Upper lobe of left lung (tissue), 6 donors: ENCODE measurements at places on chromosomes 7 and 10.

- DNase-seq: no peak
Measured at GRCh38 chr10:79038841-79039201, 29.9 kb upstream of the ZMIZ1 start.

GRCh38 chr10:133445751-133446708 lies 7.7 kb upstream of the SCART1 start:
- DNase-seq: no peak

DNA sequence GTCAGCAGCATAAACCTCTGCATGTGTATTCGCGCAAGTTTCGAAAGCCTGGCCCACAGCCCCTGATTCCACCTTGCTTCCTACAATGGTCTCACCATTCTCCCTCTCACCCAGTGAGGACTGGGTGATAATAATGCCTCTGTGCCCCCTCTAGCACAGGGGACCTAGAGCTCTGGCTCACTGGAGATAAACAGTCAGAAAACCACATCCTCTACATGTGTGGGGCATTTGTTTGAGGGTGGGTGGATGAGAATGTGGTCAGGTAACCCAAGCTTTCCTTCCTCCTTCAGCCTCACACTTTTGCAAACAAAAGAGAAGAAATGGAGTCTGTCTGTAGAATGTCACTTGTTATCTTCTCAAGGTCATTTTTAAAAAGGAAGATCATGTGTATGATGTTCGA lies 373.5 kb downstream of the KCNMA1 start:
- DNase-seq: no peak

DNA sequence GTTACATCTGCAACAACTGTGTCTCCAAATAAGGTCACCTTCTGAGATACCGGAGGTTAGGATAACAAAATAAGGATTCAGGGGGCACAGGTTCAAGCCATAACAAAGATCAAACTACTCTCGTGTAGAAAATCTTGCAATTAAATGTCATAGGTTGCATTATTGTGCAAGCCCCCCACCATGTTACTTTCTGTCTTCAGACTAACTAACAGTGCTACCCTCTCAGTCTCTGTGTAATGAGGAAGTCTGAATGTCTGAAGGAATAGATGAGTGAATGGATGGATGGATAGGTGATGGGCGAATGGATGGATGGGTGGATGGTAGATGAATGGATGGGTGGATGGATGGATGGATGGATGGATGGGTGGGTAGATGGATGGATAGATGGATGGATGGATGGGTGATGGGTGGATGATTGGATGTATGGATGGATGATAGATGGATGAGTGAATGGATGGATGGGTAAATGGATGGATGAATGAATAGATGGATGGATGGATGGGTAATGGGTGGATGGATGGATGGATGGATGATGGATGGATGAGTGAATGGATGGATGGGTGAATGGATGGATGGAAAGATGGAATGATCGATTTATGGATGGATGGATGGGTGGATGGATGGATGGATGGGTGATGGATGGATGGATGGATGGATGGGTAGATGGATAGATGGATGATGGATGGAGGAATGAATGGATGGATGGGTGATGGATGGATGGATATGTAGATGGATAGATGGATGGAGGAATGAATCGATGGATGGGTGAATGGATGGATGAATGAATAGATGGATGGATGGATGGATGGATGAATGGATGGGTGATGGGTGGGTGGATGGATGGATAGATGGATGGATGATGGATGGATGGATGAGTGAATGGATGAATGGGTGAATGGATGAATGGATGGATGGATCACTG lies 557.3 kb upstream of the FOXK1 start:
- no peak for DNase-seq

DNA sequence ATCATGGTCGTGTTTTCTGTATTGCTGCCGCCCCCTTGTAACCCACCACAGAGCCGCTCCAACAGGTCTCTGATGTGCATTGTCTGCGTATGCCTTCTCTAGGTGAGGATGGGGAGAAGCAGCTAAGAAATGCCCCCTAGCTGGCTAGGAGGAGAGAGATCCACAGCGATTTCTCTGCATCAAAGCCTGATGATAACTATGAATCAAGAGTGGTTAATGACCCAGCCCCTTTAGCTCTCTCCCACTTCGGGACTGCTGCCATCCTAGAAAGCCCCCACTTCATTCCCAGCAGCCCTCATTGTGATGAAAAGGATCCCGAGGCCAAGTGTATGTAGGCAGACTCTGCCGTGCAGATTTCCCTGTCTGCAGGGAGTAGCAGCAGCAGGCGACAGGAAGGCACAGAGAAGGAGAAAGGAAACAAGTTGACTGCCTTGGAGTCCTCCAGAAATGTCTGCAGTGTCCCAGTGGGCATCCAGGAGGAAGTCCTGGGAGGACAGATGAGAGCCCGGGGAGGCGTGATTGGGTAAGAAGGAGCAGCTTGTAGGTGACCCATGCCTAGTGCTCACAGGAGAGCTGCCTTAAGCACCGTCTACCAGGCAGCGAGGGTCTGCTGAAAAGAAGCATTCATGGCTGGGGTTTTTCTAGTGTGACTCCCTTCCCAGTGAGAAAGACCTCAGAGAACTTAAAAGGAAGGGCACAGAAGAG lies 2.9 kb downstream of the PLXNA4 start:
- no peak for DNase-seq

DNA sequence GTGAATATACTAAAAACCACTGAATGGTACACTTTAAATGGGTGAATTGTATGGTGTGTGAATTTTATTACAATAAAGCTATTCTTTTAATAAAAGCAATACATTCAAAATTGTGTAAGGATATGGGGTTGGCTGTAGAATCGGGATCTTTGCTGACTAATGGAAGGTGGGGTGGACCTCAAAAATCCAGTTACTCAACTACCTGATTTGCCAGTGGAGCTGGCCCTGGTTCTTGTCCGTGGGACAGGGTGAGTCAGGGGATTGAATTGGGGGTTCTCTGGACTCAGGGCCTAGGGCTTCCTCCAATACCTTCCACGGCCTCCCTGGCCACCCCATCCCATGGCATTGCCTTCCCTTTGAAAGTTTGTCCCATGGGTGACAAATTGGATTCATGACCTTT lies 13.5 kb upstream of the RABGEF1 start:
- no peak for DNase-seq

DNA sequence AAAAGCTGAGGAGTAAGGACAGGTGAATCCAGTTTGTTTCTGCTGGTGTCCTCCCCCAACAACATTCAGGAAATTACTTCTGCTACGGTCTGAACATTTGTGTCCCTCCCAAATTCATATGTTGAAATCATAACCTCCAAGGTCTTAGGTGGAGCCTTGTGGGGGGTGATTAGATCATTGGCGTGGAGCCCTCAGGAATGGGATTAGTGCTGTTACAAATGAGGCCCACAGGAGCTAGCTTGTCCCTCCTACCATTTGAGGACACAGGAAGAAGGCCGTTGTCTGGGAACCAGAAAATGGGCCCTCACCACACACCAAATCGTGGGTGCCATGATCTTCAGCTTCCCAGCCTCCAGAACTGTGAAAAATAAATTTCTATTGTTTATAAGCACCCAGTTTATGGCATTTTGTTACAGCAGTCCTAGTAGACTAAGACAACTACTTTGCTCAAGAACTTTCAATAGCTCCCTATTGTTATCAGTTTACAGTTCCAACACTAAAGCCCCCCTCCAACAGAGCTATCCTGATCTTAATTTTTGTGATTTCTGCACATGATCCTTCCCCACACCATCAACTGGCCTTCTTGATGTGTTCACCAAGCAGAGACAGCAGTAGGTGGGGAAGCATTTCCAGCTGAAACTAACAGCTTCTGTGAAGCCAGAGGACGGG lies 2.1 kb upstream of the LRMDA start:
- no peak for DNase-seq

DNA sequence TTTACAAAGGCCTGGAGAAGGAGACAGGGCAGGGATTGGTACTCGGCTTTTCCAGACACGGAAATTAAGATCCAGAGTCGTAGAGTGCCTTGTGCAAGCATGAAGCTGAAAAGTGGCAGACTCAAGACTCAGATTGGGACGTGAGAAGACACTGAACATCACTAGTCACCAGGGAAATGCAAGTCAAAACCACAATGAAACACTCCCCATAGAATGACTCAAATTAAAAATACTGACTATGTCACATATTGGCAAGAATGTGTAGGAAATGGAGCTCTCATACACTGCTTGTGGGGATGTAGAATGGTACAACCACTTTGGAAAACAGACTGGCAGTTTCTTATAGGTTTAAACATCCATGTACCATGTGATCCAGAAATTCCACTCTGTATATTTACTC lies 472.0 kb downstream of the RPS24 start:
- DNase-seq: no peak

GRCh38 chr10:870564-871166 lies 60.8 kb downstream of the LARP4B start:
- peak; percentile 30 for DNase-seq

GRCh38 chr7:82665966-82666507 lies 222.5 kb upstream of the CACNA2D1 start:
- DNase-seq: no peak

- no peak for DNase-seq
Measured at GRCh38 chr7:16939161-16939560, 57.4 kb upstream of the AGR3 start.

GRCh38 chr10:78416031-78417011 lies 382.7 kb downstream of the RPS24 start:
- DNase-seq: no peak

DNA sequence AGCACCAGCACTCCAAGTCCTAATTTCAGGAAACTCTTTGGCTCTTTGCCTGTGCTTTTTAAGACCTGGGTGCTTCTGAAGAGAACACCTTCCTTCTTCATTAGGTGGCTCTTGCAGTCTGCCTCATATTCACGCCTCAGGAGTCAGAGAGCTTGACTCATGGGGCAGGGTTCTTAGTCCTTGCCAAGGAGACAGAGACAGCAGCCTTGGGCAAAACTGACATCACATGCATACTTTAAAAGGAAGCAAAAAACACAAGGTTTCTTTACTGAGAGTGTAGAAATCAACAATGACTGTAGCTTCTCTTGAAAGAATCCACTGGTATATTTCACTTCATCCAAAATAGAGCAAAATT lies 780.6 kb downstream of the INHBA start:
- no peak for DNase-seq

- no peak for DNase-seq
Measured at GRCh38 chr7:127231415-127231814, 21.3 kb downstream of the GRM8 start.

- DNase-seq: peak; percentile 39
Measured at GRCh38 chr7:7565746-7566650, 686 bp upstream of the MIOS start.

- no peak for DNase-seq
Measured at GRCh38 chr7:148144827-148145226, 445.7 kb upstream of the C7orf33 start.

GRCh38 chr7:108455551-108455997 lies 662 bp downstream of the NRCAM start:
- DNase-seq: no peak

DNA sequence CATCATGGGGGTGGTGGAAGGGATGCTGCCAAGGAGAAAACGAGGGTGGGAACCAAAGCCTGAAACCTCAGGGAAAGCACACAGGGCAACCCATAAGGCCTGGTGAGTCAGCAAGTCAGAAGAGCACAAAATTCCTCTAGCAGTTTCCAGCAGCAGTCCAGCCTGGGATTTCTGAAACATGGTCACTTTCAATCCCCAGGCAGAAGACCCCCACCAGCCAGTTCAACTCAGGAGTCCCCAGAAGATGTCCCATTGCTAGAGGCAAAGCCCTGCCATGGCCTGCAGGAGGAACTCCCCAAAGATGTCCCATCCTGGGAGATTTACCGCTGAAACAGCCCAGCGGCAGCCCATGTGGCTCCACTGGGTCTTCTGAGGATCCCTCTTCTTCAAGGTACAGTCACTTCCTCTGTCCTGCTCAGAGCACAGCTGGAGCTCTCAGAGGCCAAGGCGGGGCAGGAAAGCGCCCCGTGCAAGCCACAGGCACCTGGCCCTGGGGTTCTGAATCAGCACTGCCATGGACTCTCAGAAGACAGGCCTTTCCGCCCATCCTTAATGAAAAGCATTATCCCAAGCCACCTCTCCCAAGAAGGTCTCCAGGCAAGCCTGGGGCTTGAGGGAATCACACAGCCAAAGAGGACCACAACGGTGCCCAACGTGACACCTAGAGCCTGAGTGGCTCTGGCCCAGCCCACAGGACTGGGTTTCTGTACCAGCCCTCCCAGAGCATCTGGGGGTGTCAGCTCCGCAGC lies 196.9 kb downstream of the GRID1 start:
- no peak for DNase-seq

GRCh38 chr10:95785317-95785716 lies 29.4 kb downstream of the ENTPD1 start:
- DNase-seq: no peak

DNA sequence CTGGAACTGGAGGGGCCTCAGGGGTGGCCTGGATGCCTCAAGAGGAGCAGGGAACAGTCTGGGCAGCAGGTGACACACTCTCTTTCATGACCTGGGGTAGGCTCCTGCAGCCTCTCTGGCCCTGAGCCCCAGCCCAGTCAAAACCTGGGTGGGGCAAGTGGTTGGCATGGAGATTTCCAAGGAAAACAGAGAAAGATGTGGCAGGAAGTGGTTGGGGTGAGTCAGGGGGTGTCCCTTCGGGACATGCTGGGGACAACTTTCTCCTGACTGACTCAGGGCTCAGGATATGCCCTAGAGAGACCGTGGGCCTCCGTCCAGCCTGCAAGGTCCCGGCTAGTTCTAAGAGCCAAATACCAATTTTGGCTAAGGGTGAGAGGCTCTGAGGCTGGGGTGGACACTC lies 2.9 kb downstream of the AQP1 start:
- DNase-seq: no peak

GRCh38 chr10:52609071-52609470 lies 163.5 kb downstream of the MBL2 start:
- no peak for DNase-seq

- DNase-seq: no peak
Measured at GRCh38 chr7:23175938-23176337, 5.9 kb upstream of the NUP42 start.

GRCh38 chr7:73622909-73623797 lies 1.2 kb downstream of the MLXIPL start:
- peak; percentile 82 for DNase-seq

DNA sequence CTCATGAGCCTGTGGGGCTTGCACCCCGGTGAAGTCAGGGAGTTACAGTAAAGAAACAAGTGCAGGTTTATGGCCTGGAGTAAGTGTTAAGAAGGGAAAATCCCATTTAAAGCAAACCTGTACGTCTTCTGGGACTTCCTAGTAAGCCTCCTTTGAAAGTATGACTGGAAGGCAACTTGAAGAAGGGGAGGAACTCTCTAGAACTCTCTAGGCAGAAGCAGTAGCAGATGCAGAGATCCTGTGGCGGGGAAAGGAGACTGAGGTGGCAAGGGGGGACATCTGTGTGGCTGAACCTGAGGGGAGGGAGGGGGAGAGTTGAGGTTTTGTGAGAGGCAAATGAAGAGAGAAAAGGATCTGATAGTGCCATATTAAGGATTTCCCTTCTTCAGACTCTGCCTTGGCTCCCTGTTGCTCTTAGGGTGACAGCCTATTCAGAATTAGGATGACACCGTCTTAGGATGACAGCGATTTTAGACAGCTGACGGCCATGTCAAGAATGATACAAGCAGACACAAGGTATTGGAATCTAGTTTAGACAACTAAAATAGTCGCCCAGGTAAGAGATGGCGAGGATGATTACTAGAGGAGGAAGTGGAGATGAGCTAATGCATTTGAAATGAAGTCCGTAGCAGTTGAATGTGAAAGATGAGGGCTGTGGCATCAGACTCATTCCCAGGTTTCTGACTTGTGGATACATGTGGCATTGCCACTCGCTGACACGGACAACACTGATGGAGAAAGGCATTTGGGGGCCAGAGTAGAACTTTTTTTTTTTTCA lies 29.0 kb downstream of the CUL1 start:
- DNase-seq: no peak
